ENCODE measurements at places on chromosomes 16 and 17. TPM values are rescaled to one million over a fixed set of nuclear protein-coding genes. Genes with fewer than 3 reads are reported as not detected.

GRCh38 chr17:18855831-18856569 is 1.9 kb upstream of the PRPSAP2 start:
- H3K4me1 ChIP-seq, result peaks cover 52% of the 10 kb centered on the region
- H3K4me3 ChIP-seq, result peak overlapping the region; percentile 80
- H3K27ac ChIP-seq, result peak overlapping the region; percentile 53

- no peak overlapping the region for H3K27ac ChIP-seq
- no peak overlapping the region for H3K4me3 ChIP-seq
- no peak for DNase-seq
Observed at GRCh38 chr17:77636835-77637817, 321.4 kb upstream of the TNRC6C start.

GRCh38 chr17:57438066-57438731 is 181.9 kb downstream of the MSI2 start:
- H3K27ac ChIP-seq, result no peak overlapping the region
- no peak overlapping the region for H3K4me3 ChIP-seq
- no peak for DNase-seq
- peaks cover 40% of the 10 kb centered on the region for H3K4me1 ChIP-seq
- no peaks in the 10 kb centered on the region for H3K27me3 ChIP-seq
- H3K36me3 ChIP-seq, result no peaks in the 10 kb centered on the region

DNA sequence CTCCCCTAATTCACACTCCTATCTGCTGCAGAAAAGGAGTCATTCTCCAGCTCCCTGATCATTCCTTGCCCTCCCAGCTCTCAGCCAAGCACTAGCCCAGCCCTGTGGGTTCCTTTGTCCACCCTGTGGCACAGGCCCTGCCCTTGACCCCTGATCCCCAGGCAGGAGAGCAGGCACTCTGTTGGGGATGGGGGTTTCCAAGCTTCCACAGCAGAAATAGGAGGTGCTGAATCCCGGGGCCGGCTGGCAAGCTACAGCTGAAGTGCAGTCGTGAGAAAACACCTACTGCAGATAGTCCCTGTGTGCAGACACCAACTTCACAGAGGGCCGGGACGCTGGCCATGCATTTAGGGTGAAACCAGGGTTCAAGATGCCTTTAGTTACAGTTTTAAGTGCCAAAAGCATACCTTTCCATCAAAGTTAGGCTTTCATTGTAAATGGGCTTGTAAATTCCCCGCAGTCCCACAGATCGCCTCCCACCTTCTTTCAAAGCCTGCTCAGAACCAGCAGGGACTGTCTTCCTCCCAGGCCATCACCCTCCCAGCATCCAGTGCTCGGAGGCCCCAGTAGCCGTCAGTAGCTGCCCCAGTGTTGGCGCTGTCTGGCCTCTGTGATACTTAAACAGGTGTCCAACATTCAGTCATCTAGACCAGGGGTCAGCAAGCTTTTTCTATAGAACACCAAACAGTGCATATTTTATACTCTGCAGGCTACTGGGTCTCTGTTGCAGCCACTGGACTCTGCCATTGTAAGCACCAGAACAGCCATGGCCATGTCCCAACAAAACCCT is 10.6 kb downstream of the CPSF4L start:
- no peak overlapping the region for H3K4me3 ChIP-seq
- no peak overlapping the region for H3K27ac ChIP-seq
- no peaks in the 10 kb centered on the region for H3K27me3 ChIP-seq
- peaks cover 6% of the 10 kb centered on the region for H3K4me1 ChIP-seq

The ACE gene
- total RNA-seq, result 7.4 TPM

The HNF1B gene
- total RNA-seq, result not detected

- no peak overlapping the region for H3K4me3 ChIP-seq
- no peaks in the 10 kb centered on the region for H3K36me3 ChIP-seq
- H3K27ac ChIP-seq, result no peak overlapping the region
- peaks cover 4% of the 10 kb centered on the region for H3K4me1 ChIP-seq
Observed at GRCh38 chr17:35788477-35789368, 6.7 kb downstream of the MMP28 start.

DNA sequence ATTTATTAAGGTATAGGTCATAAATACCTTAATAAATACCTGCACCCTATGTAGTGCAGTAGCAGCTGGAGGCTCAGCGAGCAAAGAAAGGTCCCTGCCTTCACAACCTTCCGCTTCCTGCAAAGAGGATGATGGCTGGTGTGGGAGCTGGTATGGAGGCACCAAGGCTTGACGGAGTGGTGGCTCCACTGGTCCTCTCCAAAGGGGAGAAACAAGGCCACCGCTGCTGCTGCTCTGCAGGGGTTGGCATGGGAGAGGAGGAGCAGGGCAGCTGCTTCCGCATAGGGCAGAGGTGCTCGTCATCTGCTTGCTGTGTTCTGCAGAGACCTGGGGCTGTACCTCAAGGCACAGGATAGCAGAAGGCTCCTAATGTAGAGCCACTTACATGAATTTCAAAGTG is 52.8 kb downstream of the NDEL1 start:
- H3K36me3 ChIP-seq, result no peaks in the 10 kb centered on the region
- H3K27me3 ChIP-seq, result no peaks in the 10 kb centered on the region
- H3K4me3 ChIP-seq, result no peak overlapping the region
- no peaks in the 10 kb centered on the region for H3K4me1 ChIP-seq

The BAHCC1 gene
- 0.20 TPM for total RNA-seq

The TP53TG3D gene
- total RNA-seq, result 0.98 TPM

DNA sequence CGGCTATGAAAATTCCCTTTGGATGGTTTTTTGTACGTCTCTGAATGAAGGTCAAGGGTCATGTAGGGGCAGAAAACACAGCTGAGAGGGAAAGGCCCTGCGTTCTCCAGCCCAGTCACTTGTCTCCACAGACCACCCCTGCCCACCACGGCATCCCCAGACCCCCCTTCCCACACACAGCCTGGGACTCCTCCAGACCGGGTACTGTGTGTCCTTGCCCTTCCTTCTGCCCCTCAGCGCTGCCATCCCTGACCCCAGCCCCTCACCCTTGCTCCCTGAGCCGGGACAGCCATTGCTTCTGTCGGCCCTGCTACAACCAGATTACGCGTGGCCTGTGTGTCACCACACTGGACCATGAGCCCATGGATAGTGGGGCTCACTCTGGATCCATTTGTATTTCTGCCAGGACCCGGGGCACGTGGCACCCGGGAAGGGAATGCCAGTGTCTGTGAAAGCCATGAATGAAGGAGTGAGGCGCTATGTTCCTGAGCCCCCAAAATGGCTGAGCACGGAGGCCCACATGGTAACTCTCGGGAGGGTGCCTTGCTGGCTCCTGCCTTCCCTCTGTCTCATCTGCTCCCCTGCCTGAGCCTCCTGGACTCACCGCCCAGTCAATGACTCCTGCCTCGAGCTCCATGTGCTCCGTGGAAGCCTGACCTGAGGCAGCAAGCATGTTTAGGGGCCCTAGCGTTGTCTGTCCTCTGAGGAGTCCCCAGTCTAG is 139.1 kb upstream of the FOXF1 start:
- no peaks in the 10 kb centered on the region for H3K36me3 ChIP-seq
- no peak overlapping the region for H3K4me3 ChIP-seq
- no peaks in the 10 kb centered on the region for H3K4me1 ChIP-seq
- DNase-seq, result no peak
- no peaks in the 10 kb centered on the region for H3K27me3 ChIP-seq

DNA sequence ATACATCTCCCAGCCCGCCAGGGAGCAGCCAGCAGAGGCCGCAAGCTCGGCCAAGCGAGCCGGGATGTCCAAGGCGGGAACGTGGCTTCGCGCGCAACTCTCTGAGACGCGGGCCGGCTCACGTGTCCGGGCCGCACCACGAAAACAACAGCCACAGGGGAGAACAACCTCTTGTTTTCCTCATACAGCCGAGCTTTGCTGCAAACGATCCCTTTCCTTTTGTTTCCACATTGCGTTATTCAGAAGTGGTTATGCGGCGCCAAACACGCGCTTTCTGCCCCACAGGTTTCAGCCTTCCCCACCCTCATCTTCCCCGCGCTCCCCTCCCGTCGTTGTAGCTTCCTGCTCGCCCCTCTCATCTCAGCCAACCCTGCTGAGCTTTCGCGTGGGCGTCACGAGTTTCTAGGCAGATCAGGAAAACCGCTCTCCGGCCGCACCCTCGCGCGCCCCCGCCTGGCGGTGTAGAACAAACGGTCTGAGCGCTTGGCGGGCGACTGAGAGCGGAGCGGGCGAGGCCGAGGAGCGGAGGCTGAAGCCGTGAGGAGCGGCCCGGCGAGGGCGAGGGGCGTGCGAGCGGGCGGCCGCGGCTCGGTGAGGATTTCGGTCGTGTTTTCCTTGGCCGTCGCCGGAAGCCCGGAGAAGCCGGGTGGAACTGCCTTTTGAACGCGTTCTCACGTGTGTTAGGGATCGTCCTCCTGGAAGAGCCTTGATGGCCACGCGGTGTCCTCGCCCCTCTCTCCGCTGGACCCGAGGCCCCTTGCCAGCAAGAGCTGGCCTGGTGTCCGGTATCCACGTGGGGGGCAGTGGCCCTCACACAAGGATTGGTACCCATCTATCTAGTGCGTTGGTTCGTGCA is 6.6 kb upstream of the SMARCD2 start:
- H3K27me3 ChIP-seq, result no peaks in the 10 kb centered on the region
- DNase-seq, result peak; percentile 92
- H3K4me3 ChIP-seq, result peak overlapping the region; percentile 36
- H3K27ac ChIP-seq, result no peak overlapping the region
- H3K4me1 ChIP-seq, result peaks cover 19% of the 10 kb centered on the region
- no peaks in the 10 kb centered on the region for H3K36me3 ChIP-seq

The CD300LG gene
- not detected for total RNA-seq

GRCh38 chr16:86089334-86089900 is 190.5 kb downstream of the IRF8 start:
- no peaks in the 10 kb centered on the region for H3K36me3 ChIP-seq
- no peak for DNase-seq
- H3K27me3 ChIP-seq, result no peaks in the 10 kb centered on the region
- H3K4me3 ChIP-seq, result no peak overlapping the region
- H3K4me1 ChIP-seq, result no peaks in the 10 kb centered on the region
- no peak overlapping the region for H3K27ac ChIP-seq

- H3K27me3 ChIP-seq, result no peaks in the 10 kb centered on the region
- H3K36me3 ChIP-seq, result peaks cover 11% of the 10 kb centered on the region
- no peak overlapping the region for H3K27ac ChIP-seq
- H3K4me1 ChIP-seq, result peaks cover 22% of the 10 kb centered on the region
- no peak for DNase-seq
Observed at GRCh38 chr17:14211246-14211645, 25.4 kb downstream of the CDRT15 start.

GRCh38 chr17:35969558-35970380 is 11.5 kb downstream of the CCL16 start:
- no peak overlapping the region for H3K27ac ChIP-seq
- peaks cover 3% of the 10 kb centered on the region for H3K4me1 ChIP-seq
- H3K4me3 ChIP-seq, result no peak overlapping the region

The MVD gene
- total RNA-seq, result 74.2 TPM

DNA sequence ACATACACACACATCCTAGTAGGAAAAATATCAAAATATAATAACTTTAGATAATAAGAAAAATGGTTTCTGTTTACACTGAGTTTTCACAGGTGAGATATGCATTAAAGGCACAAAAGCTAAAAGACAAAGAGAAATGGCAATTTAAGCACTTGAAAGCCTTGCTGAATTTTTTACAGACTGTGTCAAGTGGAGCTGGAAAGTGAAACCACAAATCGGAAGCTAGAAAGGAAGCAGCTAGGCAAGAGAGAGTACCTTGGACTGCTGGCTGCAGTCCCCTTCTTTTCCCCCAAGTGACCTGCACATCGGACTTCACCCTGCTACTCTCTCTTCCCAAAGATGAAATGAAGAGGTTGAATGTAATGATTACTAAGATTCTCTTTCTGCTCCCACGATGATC is 135.1 kb downstream of the CDH13 start:
- H3K4me3 ChIP-seq, result no peak overlapping the region
- no peak overlapping the region for H3K27ac ChIP-seq
- no peaks in the 10 kb centered on the region for H3K4me1 ChIP-seq
- H3K36me3 ChIP-seq, result no peaks in the 10 kb centered on the region
- H3K27me3 ChIP-seq, result peaks cover 2% of the 10 kb centered on the region
- no peak for DNase-seq

The TXNDC11 gene
- total RNA-seq, result 111 TPM

DNA sequence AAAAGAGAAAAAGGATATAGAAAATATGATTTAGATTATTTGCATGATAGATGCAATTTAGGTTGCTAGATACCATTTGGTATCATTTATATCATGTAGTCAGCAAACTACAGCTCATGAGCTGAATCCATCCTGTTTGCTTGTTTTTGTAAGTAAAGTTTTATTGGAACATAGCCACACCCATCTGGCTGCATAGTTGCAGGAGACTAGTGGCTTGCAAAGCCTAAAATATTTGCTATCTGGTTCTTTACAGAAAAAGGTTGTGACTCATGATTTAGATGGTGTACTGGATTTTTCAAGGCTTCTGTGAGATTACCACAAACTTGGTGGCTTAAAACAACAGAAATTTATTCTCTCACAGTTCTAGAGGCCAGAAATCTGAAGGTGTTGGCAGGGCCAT is 49.9 kb downstream of the MAP2K4 start:
- peaks cover 7% of the 10 kb centered on the region for H3K36me3 ChIP-seq
- H3K4me3 ChIP-seq, result no peak overlapping the region
- DNase-seq, result no peak
- H3K27ac ChIP-seq, result no peak overlapping the region
- no peaks in the 10 kb centered on the region for H3K4me1 ChIP-seq

DNA sequence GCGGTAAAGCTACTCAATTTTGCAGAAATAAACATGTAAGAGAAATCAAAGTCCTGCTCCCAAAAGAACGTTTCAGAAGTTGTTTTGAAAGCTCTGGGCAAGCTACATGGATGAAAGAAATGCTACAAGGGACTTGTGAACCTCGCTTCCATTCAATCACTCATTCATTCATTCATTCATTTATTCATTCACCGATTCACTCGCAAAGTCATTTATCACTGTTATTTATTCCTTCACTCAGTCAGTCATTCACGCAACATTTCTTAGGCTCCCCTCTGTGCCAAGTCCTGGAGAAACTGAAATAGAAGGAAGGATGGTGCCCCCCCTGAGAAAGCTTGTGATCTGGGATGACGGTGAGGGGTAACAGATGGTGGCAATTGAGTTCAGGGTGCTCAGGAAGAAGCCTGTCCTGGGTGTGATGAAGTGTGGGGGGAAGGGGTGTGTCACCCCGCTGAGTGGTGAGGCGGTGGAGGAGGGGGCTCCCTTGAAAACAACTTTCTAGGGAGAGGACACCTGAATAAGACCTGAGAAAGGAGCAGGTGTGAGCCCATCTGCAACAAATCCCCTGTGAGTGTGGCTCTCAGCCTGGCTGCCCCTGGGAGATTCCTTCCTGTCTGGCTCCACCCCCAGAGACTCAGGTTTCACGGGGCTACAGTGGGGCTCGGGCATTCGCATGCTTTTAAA is 36.3 kb upstream of the PRSS54 start:
- H3K4me3 ChIP-seq, result no peak overlapping the region
- H3K4me1 ChIP-seq, result no peaks in the 10 kb centered on the region
- peaks cover 4% of the 10 kb centered on the region for H3K27me3 ChIP-seq
- no peaks in the 10 kb centered on the region for H3K36me3 ChIP-seq
- no peak overlapping the region for H3K27ac ChIP-seq

GRCh38 chr16:76634847-76635697 is 357.9 kb downstream of the CNTNAP4 start:
- H3K4me1 ChIP-seq, result no peaks in the 10 kb centered on the region
- no peak for DNase-seq
- H3K27me3 ChIP-seq, result no peaks in the 10 kb centered on the region
- H3K4me3 ChIP-seq, result no peak overlapping the region

The TMEM114 gene
- not detected for total RNA-seq

GRCh38 chr17:44719444-44719843 is 11.0 kb downstream of the DBF4B start:
- no peak overlapping the region for H3K4me3 ChIP-seq
- H3K27me3 ChIP-seq, result no peaks in the 10 kb centered on the region
- H3K4me1 ChIP-seq, result no peaks in the 10 kb centered on the region
- DNase-seq, result no peak
- H3K27ac ChIP-seq, result no peak overlapping the region

The CCL15 gene
- not detected for total RNA-seq
